Thoracic aorta (tissue), 2 donors: ENCODE measurements at places on chromosomes 2 and 18.

GRCh38 chr2:171835386-171835785, 58.7 kb downstream of the SLC25A12 start:
- no peak for DNase-seq

- no peak for DNase-seq
Observed at GRCh38 chr2:185128346-185128745, 530.0 kb downstream of the ZNF804A start.

DNA sequence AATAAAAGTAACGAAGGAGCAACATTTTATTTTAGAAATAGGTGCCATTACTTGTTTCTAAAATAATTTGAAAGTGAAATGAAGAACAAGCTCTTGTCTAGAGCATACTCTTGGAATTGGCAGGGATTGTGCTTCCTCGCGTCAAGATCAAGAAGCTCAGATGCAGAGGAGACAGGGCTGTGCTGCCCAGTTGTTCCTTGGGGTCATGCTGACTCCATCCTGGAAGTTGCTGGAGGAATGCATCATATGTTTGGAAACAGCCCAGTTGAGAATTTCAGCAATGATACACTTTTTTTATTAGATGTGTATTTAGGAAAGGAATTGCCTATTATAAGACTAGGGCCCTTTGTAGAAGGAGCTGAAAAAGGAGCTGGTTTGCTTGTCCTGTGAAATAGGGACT, 17.2 kb downstream of the LTBP1 start:
- no peak for DNase-seq

DNA sequence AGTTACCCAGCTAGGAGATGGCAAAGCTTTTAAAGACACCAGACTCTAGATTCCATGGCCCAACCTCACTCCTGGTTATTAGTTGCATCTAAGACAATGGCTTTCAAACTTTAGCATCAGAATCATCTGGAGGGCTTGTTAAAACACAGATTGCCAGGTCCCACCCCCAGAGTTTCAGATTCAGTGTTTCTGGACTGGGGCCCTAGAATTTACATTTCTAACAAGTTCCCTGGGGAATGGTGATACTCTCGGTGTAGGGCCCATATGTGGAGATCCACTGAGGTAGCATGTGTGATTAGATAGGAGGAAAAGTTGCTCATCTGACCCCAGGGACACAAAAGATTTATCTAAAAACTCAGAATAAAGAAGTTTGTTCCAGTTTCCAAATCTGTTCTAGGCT, 14.5 kb upstream of the TTR start:
- no peak for DNase-seq

GRCh38 chr2:161041356-161041755, 118.9 kb upstream of the TANK start:
- no peak for DNase-seq

GRCh38 chr2:133287709-133288108, 280.6 kb downstream of the NCKAP5 start:
- DNase-seq: no peak

DNA sequence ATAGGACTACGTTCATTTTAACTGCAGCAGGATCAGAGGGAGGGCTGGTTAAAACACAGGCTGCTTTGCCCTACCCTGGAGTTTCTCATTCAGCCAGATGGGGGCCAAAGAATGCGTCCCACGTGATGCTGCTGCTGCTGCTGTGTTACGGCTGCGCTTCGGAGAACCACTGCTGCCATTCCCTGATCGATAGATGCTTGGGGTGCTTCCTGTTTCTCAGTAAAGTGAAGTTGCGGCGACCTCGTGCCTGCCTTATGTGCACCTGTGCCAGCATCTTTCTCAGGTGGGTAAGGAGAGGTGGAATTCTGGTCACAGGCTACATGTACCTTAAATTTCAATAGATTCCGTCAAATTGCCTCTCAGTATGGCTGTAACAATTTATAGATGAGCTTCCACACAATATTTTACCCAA, 24.7 kb upstream of the TOGARAM2 start:
- DNase-seq: no peak
